ENCODE measurements at places on chromosomes 5 and 9. TPM values are rescaled to one million over a fixed set of nuclear protein-coding genes. Genes with fewer than 3 reads are reported as not detected.

Gene PCDHA12
- total RNA-seq = not detected

Gene ELOVL7
- 0.33 TPM for total RNA-seq

Gene SLCO4C1
- not detected for total RNA-seq

Gene PCDHB3
- 0.29 TPM for total RNA-seq

Gene PHF24
- under 0.01 TPM for total RNA-seq

Gene MYO10
- total RNA-seq = 81.5 TPM

Gene SLC34A1
- not detected for total RNA-seq

Gene IFNA8
- total RNA-seq = not detected

Gene TAF11L10
- not detected for total RNA-seq

Gene PGGT1B
- 13.4 TPM for total RNA-seq

Gene GARIN3
- not detected for total RNA-seq

Gene FABP6
- not detected for total RNA-seq

Gene DNM1
- total RNA-seq = 86.0 TPM

Gene PRELID2
- total RNA-seq = 20.7 TPM

Gene GABRG2
- total RNA-seq = not detected

Gene AQP7
- 0.99 TPM for total RNA-seq

Gene PCDHB6
- total RNA-seq = not detected

Gene NUTM2F
- total RNA-seq = not detected

Gene C9
- total RNA-seq = not detected

Gene SMC2
- 30.7 TPM for total RNA-seq

Gene PCDHA8
- total RNA-seq = 0.15 TPM

Gene ARSI
- total RNA-seq = 12.1 TPM

Gene TAS2R1
- not detected for total RNA-seq

Data from smooth muscle cell of trachea (primary cell).